ENCODE measurements at places on chromosomes 3 and 15.

- no peak for DNase-seq
Observed at GRCh38 chr3:52894756-52895155, 2.6 kb downstream of the STIMATE start.

- no peak for DNase-seq
Observed at GRCh38 chr3:37862903-37863815, 1.5 kb downstream of the CTDSPL start.

- DNase-seq, result no peak
Observed at GRCh38 chr3:195451373-195452015, 8.7 kb upstream of the ACAP2 start.

DNA sequence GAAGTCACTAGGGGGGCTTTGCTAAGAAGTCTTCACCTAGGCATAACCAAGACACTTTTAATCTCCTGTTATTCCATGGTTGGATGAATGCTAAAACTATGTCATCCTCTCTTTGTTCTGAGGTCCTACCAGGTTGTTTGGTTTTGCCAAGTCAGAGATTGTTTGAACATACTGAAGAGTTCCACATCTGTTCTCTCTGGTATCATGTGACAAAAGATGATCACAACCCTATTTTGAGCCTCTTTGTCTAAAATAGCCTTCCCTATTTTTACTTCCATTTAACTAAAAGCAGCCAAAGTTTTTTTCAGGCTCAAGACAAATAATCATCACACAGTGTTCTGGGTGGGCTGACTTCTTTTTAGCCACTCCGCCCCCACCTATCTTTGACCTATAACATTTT lies 218.4 kb upstream of the LMCD1 start:
- DNase-seq, result no peak

DNA sequence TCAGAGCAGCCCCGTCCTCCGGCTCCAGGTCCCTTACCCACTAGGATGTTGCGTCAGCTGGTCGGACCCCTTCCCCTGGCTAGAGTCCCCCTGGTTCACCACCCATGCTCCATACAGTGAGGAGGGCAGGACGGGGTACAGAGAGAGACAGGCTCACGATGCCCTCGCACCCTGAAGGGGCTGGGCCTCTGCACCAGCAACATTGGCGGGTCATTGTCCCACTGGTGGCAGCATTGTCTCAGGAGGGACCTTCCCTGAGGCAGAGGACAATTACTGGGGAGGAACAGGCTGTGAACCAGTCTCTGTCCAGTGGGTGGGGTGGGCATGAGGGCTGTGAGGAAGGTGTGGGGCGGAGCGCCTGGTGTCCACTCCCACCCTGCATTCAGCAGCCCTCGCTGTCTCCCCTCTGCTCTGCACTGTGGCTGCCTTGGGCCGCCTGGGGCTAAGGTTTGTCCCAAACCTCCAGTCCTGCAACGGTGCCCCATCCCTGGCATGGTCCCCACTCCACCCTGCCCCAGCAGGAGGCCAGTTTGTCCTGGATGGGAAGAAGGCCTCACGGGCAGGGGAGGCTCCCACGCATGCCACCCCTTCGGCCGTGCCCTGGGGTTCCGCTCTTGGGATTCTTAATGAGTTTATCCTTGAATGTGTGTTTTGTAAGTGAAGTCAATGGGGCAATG lies 48.0 kb upstream of the KLF13 start:
- no peak for DNase-seq

GRCh38 chr3:175150812-175151401 lies 291.8 kb downstream of the NAALADL2 start:
- DNase-seq, result no peak

- DNase-seq, result no peak
Observed at GRCh38 chr3:81080608-81081007, 680.8 kb downstream of the GBE1 start.

GRCh38 chr15:91871837-91872236 lies 18.3 kb downstream of the SLCO3A1 start:
- DNase-seq, result no peak

DNA sequence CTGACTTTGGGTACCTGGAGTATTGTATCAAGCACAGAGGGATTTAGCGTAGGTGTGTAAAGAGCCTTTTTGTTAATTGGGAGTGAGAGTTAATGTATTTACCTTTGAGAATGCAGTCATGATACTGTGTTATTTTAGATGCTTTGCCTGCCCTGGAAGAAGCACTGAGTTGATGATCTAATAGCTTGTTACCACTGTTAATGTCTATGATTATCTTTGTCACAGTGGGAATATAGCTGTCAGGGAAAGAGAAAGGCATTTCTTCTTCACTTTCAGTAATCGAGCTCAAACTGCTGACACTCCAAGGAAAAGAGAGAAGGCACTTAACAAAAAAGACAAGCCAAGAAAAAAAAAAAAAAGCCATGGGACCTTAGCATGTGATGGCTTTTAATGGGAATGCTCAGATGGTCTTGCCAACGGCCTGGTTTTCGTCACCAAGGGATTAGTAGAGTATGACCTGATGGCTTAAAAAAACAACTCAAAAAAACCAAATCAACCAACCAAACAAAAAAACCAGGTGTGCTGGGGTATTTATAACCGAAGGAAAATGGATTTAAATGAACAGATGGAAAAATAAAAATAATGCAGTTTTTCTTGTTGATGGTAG lies 387.4 kb downstream of the PTPRG start:
- DNase-seq, result no peak

GRCh38 chr3:50521572-50521971 lies 18.1 kb upstream of the CACNA2D2 start:
- DNase-seq, result no peak

DNA sequence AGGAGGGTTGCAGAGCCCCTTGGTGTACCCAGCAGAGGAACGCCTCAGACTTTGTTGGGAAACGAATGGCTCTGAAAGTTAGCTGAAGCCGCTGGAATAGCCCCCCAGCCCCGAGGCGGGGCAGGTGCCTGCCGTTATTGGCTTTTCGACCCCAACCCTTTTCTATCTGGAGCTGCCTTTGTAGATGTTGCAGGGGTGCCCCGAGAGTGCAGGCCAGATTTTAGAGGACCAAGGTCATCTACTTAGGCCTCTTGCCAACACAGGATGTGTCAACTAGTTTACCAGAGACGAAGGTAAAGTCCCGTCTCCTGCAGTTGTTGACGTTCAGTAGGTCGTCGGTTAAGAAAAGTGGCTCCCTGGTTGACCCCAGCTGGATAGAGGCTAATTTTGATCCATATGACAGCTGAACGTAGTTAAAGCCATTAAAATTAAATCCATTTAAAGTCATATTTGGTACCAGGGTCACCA lies 579 bp upstream of the UBE3A start:
- no peak for DNase-seq

- DNase-seq, result no peak
Observed at GRCh38 chr15:61118885-61119284, 110.2 kb downstream of the RORA start.

DNA sequence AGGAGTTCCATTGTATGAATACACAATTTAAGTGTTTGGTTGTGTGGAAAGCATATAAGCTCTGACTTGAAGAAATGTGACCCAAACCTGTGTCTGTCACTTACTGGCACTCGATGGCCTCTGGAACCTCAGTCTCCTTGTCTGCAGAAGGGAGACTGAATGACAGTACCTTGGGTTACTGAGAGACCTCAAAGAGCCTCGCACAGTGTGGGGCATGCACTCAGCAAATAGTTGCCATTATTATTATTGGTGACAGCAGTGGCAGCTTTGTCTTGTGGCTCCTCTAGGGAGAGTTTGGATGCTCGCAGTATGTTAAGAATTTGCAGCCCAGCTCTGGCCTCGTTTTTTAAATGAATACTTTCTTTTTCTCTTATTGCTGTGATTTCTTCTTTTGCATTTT lies 43.4 kb downstream of the EEFSEC start:
- DNase-seq, result no peak

- no peak for DNase-seq
Observed at GRCh38 chr15:74488776-74489175, 27.8 kb upstream of the UBL7 start.

GRCh38 chr3:161579395-161580126 lies 83.0 kb downstream of the OTOL1 start:
- no peak for DNase-seq

- no peak for DNase-seq
Observed at GRCh38 chr15:91320101-91320500, 220.0 kb downstream of the SV2B start.

DNA sequence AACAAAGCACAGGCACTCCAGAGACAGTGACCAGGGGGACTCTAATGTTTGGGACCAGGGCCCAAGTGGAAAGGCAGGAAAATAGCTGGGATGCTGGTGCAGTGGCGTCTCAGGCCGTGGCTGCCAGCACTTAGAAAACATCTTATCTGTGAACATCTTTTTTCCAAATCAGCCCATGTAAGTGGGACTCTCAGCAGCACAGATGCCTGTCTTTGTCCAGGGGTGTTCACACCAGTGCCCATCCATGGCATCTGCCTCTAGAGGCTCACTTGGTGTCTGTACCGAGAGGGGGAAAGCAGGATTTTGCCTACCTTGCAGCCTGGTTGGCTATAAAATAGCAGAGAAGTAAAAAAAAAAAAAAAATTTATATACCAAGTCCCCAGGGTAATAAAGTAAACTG lies 26.7 kb downstream of the SLC12A8 start:
- DNase-seq, result no peak
